ENCODE measurements at places on chromosomes 13 and 19.

DNA sequence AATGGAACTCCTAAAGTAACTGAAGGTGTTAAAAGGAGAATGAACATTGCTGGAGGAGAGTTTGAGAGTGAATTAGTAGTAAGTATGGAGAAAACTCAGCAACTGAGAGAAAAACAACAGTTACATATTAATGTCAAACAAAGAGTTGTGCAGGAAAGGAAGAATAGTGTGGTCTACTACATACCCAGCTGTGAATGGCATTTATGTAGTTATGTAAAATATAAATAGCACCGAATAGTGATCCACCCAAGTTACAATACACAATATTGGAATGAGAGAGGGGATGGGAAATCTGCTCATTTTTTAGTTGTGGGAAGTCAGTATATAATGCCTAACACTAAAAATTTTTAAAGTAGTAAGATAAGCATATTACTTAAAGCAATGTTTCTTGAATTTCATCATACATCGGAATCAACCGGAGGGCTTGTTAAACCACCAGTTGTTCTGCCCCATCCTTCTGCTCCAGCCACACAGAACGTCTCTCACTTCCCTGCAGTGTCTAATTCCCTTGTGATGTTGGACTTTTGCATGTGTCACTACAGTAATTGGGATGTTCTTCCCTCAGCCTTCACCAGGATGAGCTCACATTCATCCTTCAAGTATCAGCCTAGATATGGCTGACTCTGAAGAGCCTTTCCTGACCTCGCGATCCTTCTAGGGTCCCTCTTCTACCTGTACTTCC lies 11.5 kb downstream of the CCDC70 start:
- DNase-seq, result no peak

DNA sequence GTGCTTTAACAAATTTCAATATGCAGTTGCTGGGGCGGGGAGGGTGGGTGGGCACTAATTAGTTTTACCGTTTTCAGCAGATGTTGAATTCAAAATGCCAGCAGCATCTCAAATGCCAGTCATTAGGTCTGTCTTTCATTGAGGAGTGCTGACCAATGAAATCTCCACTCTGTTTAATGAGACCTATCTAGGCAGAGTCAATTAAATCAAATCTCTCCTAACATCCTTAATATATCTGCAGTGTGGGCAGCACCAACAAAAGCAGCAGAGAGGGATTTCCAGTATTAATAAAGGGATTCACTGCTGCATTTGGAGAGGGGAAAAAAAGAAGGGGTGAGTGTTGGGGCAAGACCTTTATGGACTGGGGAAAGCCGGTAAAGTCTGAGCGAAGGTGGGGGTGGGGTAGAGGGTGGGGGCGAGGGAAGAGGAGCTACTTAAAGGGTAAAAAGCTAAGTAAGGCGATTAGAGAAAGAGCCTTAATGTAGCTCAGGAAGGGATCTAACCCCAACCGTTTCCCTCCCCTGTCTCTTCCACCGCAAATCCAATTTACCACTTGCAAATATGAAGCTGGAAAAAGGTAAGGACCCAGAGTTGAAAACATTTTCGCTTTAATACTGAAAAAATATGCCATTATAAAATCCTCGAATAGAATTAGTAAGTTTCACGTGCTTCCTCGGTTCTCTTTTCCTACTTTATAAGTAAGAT lies 4.5 kb downstream of the SLITRK1 start:
- DNase-seq, result no peak

GRCh38 chr13:40061466-40062450 lies 406.3 kb downstream of the COG6 start:
- DNase-seq, result no peak

DNA sequence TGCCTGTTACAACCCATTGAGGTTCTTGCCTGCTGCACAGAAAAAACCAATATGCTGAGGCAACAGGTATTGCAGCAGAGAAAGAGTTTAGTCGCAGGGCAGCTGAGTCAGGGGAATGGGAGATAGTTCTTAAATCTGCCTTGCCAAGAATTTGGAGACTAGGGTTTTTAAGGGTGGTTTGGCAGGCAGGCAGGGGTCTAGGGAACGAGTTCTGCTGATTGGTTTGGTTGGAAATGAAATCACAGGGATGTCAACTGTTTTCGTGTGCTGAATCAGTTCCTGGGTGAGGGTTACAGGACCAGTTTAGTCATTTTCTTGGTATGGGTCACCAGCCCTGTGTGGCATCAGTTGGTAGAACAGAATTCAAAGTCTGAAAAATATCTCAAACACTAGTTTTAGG lies 36.6 kb downstream of the PDS5B start:
- DNase-seq, result no peak

DNA sequence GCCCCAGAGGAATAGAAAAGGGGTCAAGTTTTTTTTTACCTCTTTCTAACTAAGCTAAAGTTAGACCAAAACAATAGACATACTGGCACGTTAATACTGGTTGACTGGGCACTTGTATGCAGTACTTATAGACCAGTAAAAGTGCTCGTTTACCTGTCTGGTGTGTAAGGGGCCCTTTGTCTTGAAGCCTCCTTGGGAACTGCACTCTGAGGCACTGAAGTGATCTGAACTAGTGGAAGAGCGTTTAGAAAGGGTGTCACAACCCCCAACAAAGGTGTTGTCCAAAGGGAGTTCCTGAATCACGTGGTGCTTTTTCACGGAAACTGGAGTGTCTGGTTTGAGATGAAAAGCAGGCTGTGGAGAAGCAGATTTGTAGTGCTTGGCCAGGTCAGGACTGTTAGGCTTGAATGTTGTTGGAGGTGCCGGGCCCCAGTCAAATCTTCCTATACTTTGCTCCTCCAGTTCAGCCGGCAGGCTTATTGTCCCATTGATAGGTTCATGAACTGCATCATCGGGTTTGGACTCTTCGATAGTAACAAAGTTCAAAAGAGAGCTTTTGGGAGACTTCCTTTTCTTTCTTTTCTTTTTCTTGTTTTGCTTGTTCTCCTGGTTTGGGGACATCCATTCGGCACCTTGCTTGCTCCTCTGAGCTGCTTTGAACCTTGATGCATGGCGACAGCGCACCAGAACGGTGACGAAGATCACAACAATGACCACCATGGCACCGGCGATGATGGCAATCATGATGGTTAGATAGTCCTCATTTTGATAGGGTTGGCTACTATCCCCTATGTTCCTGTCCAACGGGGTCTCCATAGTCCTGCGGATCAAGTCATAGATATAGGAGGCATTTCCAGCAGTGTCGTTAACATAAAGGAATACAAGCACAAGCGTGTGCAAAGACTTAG lies 4.6 kb downstream of the PCDH9 start:
- no peak for DNase-seq

DNA sequence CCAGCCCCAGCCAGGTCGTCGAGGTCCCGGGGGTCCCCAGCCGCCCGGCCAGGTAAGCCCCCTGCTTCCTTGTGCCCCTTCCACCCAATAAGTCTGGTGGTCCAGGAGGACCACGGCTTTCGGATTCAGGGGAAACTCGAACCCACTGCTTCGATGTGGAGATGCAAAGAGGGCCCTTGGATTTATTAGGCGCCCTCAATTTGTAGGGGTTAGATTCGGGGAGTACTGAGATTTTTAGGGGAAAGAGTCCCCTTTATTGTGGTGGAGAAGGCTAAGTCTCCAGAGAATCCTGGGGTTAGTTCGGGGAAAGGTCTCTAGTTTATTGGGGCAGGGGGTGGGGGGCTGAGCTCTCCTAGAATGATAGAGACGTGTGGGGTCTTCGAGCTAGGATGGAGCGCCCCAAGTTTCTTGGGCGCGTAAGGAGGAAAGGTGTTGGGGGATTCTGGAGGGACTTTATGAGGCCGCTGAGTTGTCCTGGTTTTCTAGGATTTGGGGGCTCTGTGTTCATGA lies 3.8 kb upstream of the LTBP4 start:
- DNase-seq, result no peak

- no peak for DNase-seq
These were observed 20.4 kb upstream of the OBI1 start for GRCh38 chr13:78679329-78679728.

GRCh38 chr19:37975596-37976515 lies 68.8 kb downstream of the SIPA1L3 start:
- no peak for DNase-seq

GRCh38 chr13:101917833-101918661 lies 465.6 kb downstream of the ITGBL1 start:
- DNase-seq, result peak; percentile 68

GRCh38 chr13:99614465-99614885 lies 113.2 kb downstream of the TM9SF2 start:
- no peak for DNase-seq

DNA sequence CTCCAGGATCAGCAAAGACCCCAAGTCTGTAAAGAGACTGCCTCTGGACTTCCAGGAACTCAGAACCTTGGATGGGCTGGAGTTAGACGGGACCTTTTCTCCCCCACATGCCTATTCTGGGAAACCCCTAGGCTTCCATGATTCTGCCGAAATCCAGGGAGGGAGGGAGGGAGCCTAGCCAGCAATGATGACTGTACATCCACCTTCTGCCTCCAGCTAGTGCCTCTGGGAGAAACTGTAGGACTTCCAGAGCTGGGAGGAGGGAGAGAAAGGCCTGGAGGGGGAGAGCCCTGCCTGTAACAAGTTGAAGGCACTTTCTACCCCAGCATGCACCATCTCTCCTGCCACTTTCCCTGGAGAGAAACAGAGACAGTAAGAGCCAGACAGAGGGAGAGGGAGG lies 6.0 kb upstream of the HAS1 start:
- no peak for DNase-seq

DNA sequence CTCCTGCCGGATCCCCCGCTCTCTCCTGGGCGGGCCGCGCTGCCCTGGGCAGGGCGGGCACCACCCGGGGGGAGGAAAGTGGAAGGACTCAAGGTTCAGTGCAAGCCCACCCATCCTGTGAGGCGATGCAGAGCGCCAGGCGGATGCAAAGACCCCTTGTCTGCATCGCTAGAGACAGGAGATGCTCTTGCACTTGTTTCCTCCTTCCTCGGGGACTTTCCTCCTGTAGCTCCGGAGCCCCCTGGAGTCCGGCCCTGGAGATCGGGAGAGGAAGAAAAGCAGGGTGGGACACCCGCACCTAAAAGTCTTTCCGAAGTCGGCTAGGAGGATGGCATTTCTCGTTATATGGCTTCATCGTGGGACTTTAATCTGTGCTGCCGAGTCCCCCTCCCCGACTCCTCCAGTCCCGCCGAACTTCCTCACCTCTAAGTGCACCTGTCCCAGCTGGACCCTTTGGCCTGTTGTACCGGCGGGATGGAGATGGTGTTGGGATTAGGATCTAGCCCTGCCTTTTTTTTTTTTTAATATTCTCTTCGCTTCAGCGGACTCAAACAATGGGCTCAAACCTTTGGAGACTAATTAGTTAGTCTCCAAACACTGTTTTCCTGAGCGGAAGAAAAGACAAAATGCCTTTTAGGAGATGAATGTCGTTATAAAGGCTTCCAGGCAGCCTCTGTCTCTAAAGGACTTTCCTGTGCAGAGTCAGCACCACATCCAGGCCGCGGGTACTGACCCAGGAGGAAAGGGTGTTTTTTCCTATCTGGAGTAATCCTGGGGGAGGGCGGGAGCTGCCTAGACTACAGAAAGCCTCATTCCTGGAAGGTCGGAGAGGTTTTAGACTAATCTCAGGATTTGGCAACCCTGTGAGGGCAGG lies 725 bp downstream of the FAM124A start:
- no peak for DNase-seq

- DNase-seq, result no peak
These were observed 193.5 kb downstream of the TEX29 start for GRCh38 chr13:111513766-111514609.

DNA sequence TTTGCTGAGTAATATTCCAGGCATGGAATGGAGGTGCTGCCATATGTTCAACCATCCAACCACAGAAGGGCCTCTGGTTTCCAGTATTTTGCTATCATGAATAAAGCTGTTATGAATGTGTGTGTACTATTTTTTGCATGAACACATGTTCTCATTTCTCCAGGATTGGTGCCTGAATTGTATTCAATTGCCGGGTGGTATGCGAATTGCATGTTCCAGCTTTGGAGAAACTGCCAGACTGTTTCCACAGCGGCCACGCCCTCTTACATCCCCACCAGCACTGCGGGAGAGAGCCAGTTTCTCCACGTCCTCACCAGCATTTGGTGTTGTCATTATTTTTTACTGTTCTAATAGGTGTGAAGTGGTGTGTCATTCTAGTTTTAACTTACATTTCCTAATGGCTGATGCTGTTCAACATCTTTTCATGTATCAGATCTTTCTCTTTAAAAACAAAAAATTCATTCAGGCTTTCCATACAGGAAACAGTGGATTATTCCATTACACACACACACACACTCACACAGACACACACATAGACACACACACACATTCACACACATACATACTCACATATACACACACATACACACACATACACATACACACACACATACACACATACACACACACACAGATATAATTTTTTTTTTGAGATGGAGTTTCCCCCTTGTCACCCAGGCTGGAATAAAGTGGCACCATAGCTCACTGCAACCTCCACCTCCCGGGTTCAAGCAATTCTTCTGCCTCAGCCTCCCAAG lies 154.1 kb downstream of the PTPRS start:
- peak; percentile 20 for DNase-seq

- no peak for DNase-seq
These were observed 153.5 kb downstream of the LMO7 start for GRCh38 chr13:75789451-75790197.

- DNase-seq, result no peak
These were observed 168.5 kb downstream of the LMO7 start for GRCh38 chr13:75804605-75805004.

- DNase-seq, result no peak
These were observed 11.1 kb downstream of the PEX11G start for GRCh38 chr19:7477758-7478157.

- DNase-seq, result no peak
These were observed 12.4 kb upstream of the FBL start for GRCh38 chr19:39858541-39858940.

- no peak for DNase-seq
These were observed 73.5 kb upstream of the GJB6 start for GRCh38 chr13:20305587-20305986.

- DNase-seq, result no peak
These were observed 164.7 kb downstream of the KATNAL1 start for GRCh38 chr13:30142486-30143211.

DNA sequence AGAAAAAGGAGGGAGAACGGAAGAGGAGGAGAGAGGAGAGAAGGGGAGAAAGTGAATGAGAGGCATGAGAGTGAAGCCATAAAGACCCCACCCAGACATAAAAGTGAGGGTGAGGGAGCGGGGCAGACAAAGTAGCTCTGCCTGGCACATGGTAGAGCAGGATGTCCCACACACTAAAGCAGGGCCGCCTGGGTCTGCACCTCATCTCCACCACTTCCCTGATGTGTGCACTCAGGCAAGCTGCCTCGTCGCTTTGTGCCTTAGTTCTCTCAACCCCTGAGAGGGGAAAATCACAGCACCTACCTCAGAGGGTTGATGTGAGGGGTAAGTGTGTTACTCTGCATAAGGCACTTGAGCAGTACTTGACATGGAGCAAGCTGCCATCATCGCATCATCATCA lies 488.1 kb downstream of the COG6 start:
- no peak for DNase-seq

Data from NCI-H446 treated with DMSO at 0.1 percent for 48 hours (cell line).